ENCODE measurements at places on chromosomes 6 and 20.

DNA sequence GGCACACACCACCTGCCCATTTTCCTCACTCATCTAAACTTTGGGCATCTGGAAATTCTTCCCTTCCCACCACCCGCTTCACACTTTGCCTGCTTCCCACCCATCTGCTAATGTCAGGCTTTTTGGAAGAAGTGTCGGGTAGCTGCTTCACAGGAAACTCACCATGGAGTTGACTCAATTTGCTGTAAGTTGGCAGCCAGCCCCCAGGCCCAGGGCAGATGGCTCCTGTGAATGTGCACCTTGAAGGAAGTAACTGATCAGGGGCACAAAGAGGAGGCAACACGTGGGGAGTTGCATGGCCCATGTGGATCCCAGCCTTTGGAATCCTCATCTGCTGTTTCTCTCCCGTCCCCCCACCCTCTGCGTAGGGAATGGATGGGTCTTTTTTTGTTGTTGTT lies 87.3 kb downstream of the PPP1R14C start:
- no peak for DNase-seq

GRCh38 chr6:87154641-87154992 lies 748 bp upstream of the ZNF292 start:
- DNase-seq = no peak

DNA sequence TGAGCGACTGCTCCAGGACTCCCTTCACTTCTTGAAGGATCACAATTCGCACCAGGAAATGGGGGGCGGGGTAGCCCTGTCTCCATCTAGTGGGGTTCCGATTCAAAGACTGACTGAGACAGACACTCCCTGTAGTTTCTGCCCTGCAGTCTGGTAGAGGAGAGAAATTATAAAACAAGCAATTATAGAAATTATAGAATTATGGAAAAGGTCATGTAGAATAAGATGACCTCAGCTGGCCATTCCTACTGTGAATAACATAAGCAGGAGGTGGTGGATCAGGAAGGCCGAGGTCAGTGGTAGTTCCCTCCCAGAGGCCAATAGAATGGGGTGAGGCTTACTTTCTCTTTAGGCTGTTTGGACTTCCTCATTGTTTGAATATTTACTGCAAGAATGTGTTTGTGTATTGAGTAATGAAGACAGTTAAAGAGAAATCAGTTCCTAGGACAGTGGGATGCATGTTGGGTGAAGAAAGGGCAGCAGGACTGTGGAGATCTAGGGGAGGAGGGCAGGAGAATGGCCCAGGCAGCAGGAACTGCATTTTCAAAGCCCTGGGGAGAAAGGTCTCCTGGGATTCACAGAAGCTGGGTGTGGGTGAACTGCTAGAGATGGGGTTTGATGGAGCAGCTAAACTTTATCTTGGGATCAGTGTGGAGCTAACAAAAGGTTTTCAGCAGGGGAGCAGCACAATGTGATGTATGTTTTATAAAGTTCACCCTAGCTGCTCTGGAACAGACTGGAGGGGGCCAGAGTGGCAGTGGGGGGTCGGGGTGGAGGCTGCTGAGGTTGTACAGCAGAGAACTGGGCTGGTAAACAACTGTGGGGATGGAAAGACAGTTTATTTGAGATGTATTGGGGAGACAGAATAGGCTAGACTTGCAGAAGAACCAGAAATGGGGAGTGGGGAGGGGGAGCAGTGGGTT lies 2.1 kb downstream of the ZNF341 start:
- DNase-seq = no peak

DNA sequence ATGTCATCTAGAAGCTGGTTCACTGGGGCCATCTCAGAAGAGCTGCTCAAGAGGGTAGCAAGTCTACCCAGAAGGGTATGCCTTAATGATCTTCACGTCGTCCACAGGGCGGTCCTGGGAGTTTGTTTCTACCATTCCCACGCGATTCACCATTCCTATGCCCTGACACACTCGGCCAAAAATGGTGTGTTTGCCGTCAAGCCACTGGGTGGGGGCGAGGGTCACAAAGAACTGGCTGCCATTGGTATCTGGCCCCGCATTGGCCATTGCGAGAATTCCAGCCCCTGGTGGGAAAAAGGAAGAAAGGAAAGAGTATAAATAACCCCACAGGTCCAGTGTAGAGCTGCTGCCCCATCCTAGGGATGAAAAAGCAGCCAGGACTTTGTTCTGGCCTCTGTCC lies 16.5 kb upstream of the CPNE5 start:
- DNase-seq = no peak

- DNase-seq = no peak
Observed at GRCh38 chr6:154613137-154613676, 102.7 kb upstream of the CNKSR3 start.

DNA sequence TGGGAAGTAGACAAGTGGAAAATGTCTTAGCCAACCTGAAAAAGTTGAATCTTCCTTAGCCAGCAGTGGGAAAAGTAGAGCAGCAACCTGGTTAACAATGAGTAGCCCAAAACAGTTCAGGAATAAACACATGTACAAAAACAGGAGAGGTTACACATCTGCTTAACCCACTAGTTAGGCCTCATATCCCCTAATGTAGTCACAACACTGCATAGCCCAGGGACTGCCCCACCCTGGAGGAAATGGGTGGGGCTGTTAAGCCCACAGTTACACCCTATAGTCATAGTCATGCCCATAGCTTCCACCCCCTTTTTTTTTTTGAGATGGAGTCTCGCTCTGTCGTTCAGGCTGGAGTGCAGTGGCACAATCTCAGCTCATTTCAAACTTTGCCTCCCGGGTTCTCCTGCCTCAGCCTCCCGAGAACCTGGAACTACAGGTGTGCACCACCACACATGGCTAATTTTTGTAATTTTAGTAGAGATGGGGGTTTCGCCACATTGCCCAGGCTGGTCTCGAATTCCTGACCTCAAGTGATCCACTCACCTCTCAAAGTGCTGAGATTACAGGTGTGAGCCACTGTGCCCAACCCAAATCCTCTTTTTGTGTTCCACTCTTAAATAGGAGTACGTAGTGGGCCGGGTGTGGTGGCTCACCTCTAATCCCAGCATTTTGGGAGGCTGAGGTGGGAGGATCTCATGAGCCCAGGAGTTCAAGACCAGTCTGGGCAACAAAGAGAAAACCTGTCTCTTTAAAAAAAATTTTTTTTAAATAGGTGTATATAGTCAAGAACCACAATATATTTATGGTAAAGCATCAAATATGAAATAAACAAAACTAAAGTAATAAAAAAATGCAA lies 24.5 kb downstream of the ILRUN start:
- peak; percentile 86 for DNase-seq

- no peak for DNase-seq
Observed at GRCh38 chr20:38599410-38599882, 2.2 kb upstream of the ARHGAP40 start.

DNA sequence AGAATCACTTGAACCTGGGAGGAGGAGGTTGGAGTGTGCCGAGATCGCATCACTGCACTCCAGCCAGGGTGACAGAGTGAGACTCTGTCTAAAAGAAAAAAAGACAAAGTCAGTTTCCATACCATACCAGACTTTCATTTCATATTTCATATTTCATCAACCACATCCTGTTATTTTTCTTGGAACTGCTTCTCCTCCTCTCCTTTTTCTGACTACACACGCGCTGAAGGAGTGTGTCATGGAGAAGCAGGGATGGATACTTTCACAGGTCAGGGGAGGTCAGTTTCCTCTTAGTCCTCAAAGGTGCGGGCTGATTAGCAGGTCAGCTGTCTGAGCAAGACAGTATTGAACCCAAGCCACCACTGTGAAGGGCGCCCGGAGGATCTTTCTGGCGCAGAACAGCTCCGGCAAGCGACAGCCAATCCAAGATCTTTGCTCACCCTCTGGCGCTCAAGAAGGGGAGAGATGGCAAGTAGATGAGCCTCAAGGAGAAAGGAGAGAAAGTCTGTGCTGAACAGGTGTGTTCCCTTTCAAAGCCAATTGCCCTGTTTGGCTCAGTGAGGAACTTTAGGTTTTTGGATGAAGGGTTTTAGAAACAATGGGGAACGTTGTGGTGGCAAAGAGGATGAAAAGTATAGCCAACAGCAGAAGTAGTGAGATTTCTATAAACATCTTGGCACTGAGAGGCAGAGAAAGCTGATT lies 18.9 kb upstream of the SYNJ2 start:
- no peak for DNase-seq

DNA sequence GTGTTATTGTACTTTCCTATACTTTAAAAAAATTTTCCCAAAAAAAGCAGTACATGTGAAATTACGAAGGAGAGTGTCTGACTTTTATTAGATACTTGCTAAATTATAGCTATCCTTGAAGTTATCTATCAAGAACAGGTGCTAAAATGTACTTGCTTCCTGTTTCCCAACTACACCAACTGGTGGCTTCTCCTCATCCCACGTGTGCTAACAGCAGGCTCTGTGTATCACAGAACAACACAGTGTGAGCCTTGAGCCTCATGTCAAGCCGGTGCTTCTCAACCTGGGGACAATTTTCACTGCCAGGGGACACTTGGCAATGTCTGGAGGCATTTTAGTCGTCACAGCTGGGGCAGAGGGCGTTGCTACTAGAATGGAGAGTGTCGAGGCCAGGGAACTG lies 36.2 kb upstream of the CDYL start:
- no peak for DNase-seq

- peak; percentile 18 for DNase-seq
Observed at GRCh38 chr6:42963855-42964605, 3.5 kb downstream of the GNMT start.

- DNase-seq = no peak
Observed at GRCh38 chr6:5151955-5152401, 66.8 kb downstream of the PPP1R3G start.

- no peak for DNase-seq
Observed at GRCh38 chr6:81381382-81381916, 371.0 kb downstream of the TENT5A start.

- peak; percentile 78 for DNase-seq
Observed at GRCh38 chr20:53216856-53217576, 244.9 kb downstream of the TSHZ2 start.

DNA sequence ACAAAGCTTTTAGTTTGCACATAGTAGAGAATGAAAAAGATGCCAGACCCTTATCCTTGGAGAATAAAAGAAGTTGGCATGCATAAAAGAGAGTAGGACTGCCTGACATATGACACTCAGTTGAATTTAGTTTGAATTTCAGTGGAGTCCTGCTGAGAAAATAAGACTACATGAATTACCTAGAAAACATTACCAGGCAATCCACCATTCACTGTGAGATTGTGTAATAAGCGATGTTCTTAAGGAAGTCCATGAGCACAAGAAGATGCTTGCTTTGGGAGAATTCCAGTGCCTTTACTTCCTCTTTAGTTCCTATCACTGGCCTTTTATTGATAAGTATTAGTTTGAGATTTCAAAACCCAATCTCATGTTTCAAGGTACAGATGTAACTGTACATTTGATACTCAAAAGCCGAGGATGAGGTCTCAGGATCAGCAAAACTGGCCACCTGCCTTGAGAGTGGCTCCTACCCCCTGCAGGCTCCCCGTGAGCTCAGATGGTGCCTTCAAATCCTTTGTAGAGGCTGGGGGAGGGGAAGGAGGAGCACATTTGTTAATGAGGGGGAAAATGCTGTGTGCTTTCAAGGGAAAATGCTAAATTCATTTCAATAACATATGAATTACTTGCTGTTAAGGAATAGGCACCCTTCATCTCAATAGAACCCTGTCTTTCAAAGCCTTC lies 11.2 kb upstream of the UNC93A start:
- no peak for DNase-seq

- no peak for DNase-seq
Observed at GRCh38 chr20:61954276-61955021, 111.2 kb downstream of the TAF4 start.

DNA sequence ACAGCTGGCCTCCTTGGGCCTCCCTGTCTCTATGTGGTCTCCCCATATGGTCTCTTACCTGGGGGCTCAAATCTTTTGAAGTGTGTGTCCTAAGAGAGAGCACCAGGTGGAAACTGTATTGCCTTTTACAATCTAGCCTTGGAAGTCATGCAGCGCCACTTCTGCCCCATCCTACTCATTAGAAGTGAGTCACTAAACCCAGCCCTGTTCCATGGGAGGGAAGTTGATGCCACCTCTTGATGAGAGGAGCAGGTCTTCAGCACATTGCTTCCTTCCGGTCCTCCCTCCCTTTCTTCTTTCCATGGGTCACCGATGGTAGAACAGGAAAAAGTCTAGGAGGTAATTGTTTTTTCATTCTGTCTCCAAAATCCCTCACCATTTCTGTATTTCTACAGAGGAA lies 156.3 kb downstream of the FOXA2 start:
- no peak for DNase-seq

GRCh38 chr6:169689287-169689686 lies 12.5 kb downstream of the WDR27 start:
- DNase-seq = no peak

DNA sequence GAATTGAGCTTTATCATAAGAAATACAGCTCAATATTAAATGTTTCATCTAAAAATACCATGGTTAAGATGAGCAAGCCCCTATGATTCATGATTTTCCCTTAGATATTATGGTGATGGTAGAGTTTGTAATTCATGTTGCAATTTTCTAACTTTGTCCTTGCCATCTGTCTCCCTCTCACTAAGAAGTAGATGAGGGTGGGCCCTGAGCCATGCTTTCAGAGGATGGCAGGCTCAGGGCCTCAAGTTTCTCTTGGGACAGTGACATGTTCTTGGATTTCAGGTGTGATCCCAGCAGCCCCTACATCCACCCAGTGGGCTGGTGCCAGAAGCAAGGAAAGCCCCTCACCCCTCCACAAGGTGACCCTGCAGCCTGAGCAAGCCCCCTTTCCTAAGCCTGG lies 25.6 kb downstream of the L3MBTL1 start:
- no peak for DNase-seq

DNA sequence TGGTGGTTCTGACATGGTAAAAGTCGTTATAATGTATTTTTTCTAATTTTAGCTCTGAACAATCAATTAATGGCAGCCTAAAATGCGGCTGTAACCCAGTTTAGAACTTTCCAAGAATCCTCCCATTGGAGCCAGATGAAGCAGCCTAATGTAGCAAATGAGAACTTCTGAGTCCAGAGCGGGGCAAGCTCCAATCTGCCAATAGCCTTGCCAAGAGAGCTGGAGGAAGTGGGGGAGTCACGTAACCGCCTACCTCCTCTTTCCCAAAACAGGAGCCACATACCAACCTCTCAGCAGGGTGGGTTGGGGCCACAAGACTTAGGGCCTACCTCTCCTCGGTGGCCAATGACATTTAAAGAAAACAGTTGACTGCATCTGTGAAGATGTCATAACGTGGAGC lies 230.6 kb downstream of the SOD2 start:
- DNase-seq = no peak

GRCh38 chr6:33856031-33856590 lies 52.3 kb upstream of the MLN start:
- no peak for DNase-seq

DNA sequence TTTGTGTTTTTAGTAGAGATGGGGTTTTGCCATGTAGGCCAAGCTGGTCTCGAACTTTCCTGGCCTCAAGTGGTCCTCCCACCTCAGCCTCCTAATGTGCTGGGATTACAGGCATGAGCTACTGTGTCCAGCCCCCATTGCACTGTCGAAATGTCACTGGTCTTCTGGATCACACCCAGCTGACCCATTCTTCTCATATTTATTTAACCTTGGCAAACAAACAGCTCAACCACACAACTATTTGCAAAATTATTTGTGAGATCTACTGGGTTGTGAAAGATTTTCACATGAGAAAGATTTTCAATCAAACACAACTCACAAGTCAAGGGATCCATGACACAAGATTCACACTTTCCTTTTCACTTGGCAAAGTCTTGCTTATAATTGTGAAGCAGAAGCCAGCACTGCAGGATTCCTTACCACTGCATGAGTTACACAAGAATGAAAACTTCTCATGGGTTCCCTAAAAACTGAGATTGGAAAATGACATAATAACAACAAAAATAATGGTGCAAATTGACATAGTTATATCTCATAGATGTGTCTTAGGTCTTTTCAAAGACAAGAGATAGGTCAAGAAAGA lies 2.0 kb upstream of the CST9L start:
- DNase-seq = no peak

GRCh38 chr20:35347011-35347410 lies 54.8 kb upstream of the FAM83C start:
- no peak for DNase-seq

All from CD4-positive, alpha-beta T cell treated with Interleukin-6 at 100 ng/mL for 8 hours (primary cell).